ENCODE measurements at places on chromosomes 1 and 21. TPM values are rescaled to one million over a fixed set of nuclear protein-coding genes. Genes with fewer than 3 reads are reported as not detected.

The C21orf91 gene
- 56.3 TPM for total RNA-seq

The FCRLB gene
- 0.23 TPM for total RNA-seq

The ACAP3 gene
- total RNA-seq: 69.5 TPM

The F11R gene
- 15.6 TPM for total RNA-seq

DNA sequence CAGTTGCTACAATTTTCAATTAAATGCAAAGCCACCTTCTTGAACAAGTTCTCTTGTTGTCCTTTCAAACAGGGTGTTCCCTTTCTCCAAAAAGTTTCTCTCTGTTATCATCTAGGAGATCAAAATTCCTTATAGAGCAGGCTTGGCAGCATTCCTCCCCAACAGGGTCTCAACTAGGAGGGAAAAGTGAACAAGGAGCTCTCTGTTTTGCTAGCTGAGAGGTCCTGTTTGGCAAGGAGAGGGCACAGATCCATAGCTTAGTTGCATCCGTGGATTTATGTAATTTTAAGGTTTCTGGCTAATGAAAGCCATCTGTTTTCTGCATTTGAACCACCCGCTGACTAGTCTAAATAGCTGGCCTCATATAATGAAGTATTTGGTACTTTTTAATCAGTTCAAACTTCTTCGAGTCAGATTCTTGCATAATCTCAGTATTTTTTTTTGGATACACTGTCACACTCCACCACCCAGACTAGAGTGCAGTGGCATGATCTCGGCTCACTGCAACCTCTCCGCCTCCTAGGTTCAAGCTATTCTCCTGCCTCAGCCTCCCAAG lies 54.0 kb downstream of the APP start:
- no peak for DNase-seq
- no peak overlapping the region for H3K4me3 ChIP-seq
- peaks cover 3% of the 10 kb centered on the region for H3K4me1 ChIP-seq

GRCh38 chr1:245131026-245131393 lies 23.8 kb upstream of the KIF26B start:
- no peak overlapping the region for H3K4me3 ChIP-seq
- peaks cover 2% of the 10 kb centered on the region for H3K27me3 ChIP-seq
- no peak for DNase-seq
- no peaks in the 10 kb centered on the region for H3K36me3 ChIP-seq
- H3K27ac ChIP-seq: no peak overlapping the region

- peak; percentile 22 for DNase-seq
- H3K27me3 ChIP-seq: no peaks in the 10 kb centered on the region
- H3K4me3 ChIP-seq: no peak overlapping the region
- H3K27ac ChIP-seq: no peak overlapping the region
- no peaks in the 10 kb centered on the region for H3K4me1 ChIP-seq
Observed at GRCh38 chr1:42730988-42731387, 9.0 kb downstream of the CLDN19 start.

GRCh38 chr1:98184856-98185255 lies 264.0 kb upstream of the DPYD start:
- H3K36me3 ChIP-seq: no peaks in the 10 kb centered on the region
- no peaks in the 10 kb centered on the region for H3K4me1 ChIP-seq
- DNase-seq: no peak

- no peaks in the 10 kb centered on the region for H3K36me3 ChIP-seq
- H3K27ac ChIP-seq: no peak overlapping the region
- no peak for DNase-seq
- H3K27me3 ChIP-seq: peaks cover 10% of the 10 kb centered on the region
- H3K4me1 ChIP-seq: peaks cover 5% of the 10 kb centered on the region
Observed at GRCh38 chr1:60948486-60948885, 133.9 kb upstream of the NFIA start.

DNA sequence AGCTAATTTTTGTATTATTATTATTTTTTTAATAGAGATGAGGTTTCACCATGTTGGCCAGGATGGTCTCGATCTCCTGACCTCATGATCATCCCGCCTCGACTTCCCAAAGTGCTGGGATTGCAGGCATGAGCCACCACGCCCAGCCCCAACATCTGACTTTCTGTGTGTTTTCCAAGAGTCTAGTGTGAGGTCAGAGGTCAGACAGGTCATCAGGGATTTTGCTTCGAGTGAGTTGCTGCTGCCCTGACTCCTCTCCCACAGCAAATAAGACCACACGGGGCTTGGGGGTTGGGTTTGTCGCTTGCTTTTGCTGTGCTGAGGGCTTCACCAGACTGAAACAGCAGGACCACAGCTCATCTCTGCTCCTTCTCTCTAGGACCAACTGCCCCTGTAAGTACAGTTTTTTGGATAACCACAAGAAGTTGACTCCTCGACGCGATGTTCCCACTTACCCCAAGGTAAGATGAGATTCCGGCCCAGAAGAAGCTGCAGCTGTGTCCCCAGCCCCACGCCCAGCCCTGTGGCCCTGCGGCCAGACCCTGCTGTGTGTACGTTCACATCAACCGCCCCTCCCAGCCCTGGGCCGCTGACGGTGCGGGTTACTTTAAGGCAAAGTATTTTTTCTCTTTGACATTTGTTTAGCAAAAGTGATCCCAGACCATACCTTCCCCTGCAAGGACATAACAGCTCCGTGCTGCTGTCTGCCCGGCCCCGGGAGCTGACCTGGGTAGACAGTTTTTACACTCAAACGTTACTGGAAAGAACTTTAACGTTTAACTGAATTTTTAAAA lies 97.5 kb downstream of the PDE9A start:
- no peak for DNase-seq
- peaks cover 29% of the 10 kb centered on the region for H3K4me1 ChIP-seq
- no peaks in the 10 kb centered on the region for H3K27me3 ChIP-seq
- peaks cover 2% of the 10 kb centered on the region for H3K36me3 ChIP-seq
- H3K4me3 ChIP-seq: no peak overlapping the region
- peak overlapping the region; percentile 25 for H3K27ac ChIP-seq

DNA sequence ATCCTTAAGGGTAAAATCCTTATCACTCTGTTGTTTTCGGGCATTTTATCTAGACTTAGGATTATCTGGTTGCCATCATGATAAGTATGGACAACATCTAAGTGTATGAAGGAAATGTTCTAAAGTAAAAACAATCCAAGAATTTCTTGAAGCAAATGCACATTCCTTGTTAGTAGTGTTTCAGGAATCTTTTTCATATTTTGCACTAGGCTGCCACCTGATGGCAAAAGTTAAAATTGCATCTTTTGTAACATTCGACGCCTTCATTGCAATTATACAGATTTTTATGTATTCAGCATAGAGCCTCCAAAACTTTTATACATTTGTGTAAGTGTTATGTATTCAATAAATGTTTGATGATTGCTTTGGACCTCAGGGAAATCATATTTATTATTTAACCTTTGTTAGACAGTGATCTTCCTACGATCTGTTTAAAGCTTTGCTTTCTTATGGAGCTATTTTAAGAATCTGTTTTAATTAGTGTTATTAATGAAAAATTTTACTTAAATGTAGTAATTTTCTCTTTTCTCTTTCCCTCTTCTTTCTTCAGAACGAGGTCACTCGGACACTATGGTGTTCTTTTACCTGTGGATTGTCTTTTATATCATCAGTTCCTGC lies 49.4 kb upstream of the KIAA1614 start:
- H3K27ac ChIP-seq: no peak overlapping the region
- no peaks in the 10 kb centered on the region for H3K4me1 ChIP-seq
- peak; percentile 56 for DNase-seq
- H3K36me3 ChIP-seq: no peaks in the 10 kb centered on the region
- H3K4me3 ChIP-seq: no peak overlapping the region

DNA sequence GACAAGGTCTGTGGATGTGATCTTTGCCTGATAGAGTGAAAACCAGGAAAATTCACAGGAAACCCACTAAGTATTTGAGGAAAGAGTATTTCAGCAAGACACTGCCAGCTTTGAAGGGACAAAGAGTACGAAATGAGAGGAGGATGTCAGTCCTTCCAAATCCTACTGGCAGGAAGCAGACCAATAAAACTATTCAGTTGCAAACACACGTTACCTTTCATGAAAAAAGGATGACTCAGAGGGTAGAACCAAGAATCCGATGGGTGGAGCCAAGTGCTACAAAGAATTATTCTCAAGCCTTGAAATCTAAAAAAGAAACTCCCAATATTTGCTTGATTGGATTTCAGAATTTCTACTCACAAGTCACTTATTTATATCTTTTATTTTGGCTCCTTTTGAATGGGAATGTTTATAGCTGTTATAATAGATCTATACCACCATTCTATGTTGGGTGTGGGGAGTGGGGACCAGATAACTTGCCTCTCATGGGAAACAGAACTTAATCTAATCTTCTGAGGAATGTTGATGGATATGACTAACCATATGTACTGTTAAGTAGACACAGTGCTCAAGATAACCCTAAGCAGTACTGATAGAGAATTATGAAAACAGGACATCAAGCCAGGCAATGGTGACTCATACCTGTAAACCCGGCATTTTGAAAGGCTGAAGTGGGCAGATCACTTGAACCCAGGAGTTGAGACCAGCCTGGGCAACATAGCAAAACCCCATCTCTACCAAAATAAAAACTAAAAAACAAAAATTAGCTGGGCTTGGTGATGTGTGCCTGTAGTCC lies 19.3 kb upstream of the HEATR1 start:
- H3K4me1 ChIP-seq: no peaks in the 10 kb centered on the region
- no peaks in the 10 kb centered on the region for H3K36me3 ChIP-seq
- no peak overlapping the region for H3K27ac ChIP-seq
- peaks cover 43% of the 10 kb centered on the region for H3K27me3 ChIP-seq
- no peak overlapping the region for H3K4me3 ChIP-seq

DNA sequence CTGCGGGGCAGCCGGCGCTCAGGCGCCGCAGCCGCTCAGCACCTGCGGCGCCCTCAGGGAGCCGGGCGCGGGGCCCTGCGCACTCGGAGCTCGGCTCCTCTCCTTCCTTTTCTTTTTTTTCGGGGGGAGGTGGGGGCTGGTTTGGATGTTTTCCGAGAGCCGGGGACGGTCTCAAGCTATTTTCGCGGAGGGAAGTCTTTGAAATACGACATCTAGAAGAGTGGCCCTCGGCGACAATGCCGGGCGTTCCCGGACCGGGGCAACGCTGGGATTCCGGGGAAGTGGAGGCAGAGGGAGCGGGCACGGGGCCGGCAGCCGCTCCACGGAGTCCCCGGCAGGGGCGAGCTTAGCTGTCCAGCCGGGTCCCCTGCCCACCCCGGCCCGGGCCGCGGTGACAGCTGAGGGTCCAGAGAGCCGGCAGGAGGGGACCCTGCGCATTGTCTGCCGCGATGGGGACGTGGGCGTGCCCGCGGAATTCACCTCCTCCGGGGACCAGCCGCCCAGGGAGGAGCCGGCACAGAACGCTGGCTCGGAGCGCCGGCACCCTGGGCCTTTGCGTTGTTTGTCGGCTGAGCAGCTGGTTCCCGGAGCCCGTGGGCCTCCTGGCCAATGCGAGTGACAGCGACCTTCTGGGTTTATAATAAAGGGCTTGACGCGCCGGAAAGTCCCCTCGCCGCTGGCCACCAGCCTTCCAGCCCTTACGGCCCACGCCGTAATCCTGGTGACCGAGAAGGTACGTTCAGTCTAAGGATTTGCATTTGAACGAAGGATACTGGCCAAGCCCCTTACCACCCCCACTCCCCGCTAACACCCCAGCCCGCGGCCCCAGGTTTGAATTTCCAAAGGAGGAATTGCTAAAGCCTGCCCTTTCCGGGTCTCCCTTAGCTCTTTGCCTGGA lies 582 bp downstream of the SLC37A1 start:
- H3K4me3 ChIP-seq: peak overlapping the region; percentile 82
- H3K36me3 ChIP-seq: peaks cover 19% of the 10 kb centered on the region
- H3K4me1 ChIP-seq: peaks cover 29% of the 10 kb centered on the region
- H3K27me3 ChIP-seq: peaks cover 11% of the 10 kb centered on the region
- peak; percentile 63 for DNase-seq

DNA sequence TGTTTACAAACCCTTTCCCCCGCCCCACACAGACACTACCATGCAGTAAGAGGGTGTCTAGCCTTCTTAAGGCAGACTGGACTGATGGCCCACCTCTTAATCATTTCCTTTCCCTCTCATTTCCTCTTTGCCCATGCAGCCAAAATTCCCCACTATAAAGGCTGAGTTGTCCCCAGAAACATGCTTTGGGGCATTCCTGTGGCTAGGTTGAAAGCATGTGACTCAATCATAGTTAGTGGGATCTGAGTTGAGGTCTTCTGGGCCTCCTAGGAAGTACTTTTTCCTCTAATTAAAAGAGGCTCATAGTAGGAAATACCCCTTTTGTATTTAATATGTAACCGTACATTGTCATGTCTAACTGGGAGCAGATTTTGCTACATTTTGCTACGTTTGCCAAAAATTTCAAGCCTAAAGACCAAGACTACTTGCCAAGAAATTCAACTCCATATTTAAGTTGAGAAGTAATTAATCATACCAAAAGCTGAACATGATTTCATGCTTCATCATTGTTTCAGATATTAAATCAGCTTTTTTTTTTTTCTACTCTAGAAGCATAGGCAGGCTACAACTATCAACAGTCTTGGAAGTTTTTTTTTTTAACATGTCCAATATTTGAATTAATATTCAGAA lies 174.7 kb downstream of the ADGRL4 start:
- H3K27me3 ChIP-seq: peaks cover 7% of the 10 kb centered on the region
- no peak for DNase-seq
- peaks cover 11% of the 10 kb centered on the region for H3K4me1 ChIP-seq

All from activated CD4-positive, alpha-beta T cell treated with anti-CD3 and anti-CD28 coated beads, Interleukin-2, amount 10 ng/mL, durations not matched to agents 7 days and 5 days (primary cell).